Astrocyte (in vitro differentiated cells and primary cell): ENCODE measurements at places on chromosomes 16 and 17. TPM values are rescaled to one million over a fixed set of nuclear protein-coding genes. Genes with fewer than 3 reads are reported as not detected.

Gene TBX6
- total RNA-seq = 0.22 and 0.27 TPM in 2 replicates

Gene DBF4B
- total RNA-seq = 7.5 and 9.5 TPM in 2 replicates

Gene TMED6
- 0.58 and 0.64 TPM in 2 replicates for total RNA-seq

Gene KRTAP1-5
- total RNA-seq = not detected in 2 replicates

Gene C16orf96
- total RNA-seq = 0.20 and 0.38 TPM in 2 replicates

Gene ITGA2B
- 0.31 and 0.68 TPM in 2 replicates for total RNA-seq

Gene CACNG1
- total RNA-seq = not detected in 2 replicates

Gene HNF1B
- total RNA-seq = 15.6 and 17.8 TPM in 2 replicates

DNA sequence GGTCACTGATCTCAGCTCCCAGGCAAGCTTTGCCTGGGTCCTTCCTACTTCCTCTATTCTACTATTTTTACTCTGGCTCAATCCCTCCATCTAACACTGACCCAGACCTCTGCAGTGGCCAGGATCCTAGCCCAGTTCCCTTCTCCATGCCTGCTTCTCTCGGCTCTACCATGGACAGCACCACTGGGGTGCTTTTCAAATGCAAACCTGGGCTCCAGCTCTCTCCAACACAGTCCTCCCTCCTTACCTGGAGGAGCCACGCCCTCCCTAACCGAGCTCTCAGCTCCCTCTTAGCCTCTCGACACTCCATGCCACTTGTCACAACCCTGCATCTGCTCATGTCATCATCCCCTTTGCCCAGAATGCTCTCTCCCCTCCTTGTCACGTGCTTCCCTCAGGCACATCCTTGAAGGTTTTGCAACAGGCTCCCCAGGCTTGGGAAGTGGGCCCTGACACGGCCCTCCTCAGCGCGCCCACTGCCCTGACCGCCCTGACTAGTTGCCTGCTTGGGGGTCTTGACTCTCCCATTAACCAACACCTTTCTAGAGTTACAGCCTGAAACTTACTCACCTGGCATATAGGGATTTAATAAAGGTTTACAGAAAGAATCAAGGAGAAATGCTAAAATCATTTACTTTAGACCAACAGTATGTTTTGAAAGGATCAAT is 41.6 kb downstream of the MARF1 start:
- H3K36me3 ChIP-seq = peaks cover 42% of the 10 kb centered on the region
- no peaks in the 10 kb centered on the region for H3K27me3 ChIP-seq
- H3K27ac ChIP-seq = no peak overlapping the region
- DNase-seq = no peak
- H3K4me1 ChIP-seq = no peaks in the 10 kb centered on the region

DNA sequence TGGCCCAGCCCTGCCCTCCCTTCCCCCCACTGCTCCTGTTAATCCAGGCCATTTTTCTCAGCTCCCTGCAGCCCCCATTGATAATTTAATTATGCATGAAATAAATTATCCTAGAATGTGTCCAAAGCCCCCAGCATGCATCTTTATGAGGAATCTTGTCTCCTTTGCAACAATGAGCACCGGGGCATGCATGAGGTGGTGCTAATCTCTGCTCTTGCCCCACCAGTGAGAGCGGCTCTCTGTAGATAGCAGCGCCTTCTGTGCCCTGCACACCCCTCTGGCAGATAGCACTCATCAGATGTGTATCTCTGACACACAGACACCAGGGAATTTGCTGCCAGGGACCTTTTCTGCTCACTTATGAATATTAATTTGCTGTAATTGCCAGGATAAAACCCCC is 140.2 kb upstream of the CDC42EP4 start:
- peaks cover 2% of the 10 kb centered on the region for H3K27me3 ChIP-seq
- H3K27ac ChIP-seq = no peak overlapping the region
- no peak overlapping the region for H3K4me3 ChIP-seq
- DNase-seq = no peak

DNA sequence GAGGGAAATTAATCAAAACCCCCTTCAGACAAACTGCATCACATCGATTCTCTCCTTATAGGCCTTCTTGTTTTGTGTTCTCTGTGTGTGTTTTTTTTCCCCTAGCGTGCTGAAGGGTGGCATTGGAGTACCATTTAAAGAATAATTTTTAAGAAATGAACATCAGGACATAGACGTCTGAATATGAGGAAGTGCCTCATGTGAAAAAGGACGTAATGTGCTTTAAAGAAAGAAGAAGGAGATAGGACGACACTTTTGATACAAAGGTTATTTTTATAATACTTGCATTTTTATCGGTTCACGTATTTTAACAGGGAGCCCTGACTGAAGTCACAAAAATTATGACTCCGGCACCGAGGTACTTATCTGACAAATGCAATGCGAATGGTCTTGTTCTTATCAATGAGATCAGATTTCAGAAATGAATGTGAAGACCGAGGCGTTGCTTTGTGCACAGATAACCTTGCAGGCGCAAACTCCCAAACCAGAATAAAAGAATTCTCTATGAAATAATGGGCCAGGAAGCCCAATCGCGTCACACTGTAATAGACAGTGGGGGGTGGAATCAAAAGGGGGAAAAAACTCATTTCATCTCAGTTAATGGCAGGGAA is 606.3 kb downstream of the MAF start:
- no peak for DNase-seq
- no peaks in the 10 kb centered on the region for H3K27me3 ChIP-seq
- H3K27ac ChIP-seq = no peak overlapping the region
- no peaks in the 10 kb centered on the region for H3K36me3 ChIP-seq

DNA sequence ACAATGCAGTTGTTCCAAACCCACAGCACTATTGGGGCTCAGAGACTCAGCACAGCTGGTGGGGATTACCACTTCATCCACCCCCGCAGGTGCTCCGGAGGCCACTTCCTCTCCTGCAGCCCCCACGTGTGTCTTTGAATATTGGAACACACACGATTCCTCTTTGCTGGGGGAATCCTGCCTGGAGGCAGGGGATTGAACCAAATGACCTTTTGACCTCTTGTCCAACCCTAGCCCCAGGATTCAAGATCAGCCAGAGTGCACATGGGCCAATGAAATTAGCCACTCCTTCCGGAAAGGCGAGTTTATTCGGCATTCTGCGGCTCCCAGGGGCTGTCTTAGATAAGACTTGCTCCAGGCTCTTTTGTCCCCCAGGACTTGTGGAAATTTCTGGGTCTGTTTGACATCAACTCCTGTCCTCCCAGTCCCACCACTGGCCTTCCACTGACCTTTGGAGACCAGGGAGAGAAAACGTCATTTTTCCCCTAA is 350.2 kb downstream of the FOXL1 start:
- H3K27me3 ChIP-seq = no peaks in the 10 kb centered on the region
- H3K4me3 ChIP-seq = no peak overlapping the region
- DNase-seq = no peak
- H3K4me1 ChIP-seq = peaks cover 69% of the 10 kb centered on the region

GRCh38 chr16:66604376-66605176 is at the start of gene CMTM3:
Gene CMTM3, plus strand, starts transcription at chr16:66604704. Its CDS starts 102 bp downstream, at chr16:66604806.
- H3K4me3 ChIP-seq = peak within 1 kb of the TSS; percentile 74
- peak; percentile 27 for DNase-seq
- H3K36me3 ChIP-seq = peaks cover 3% of the 10 kb centered on the region
- H3K27me3 ChIP-seq = no peaks in the 10 kb centered on the region
- peaks cover 32% of the 10 kb centered on the region for H3K4me1 ChIP-seq

DNA sequence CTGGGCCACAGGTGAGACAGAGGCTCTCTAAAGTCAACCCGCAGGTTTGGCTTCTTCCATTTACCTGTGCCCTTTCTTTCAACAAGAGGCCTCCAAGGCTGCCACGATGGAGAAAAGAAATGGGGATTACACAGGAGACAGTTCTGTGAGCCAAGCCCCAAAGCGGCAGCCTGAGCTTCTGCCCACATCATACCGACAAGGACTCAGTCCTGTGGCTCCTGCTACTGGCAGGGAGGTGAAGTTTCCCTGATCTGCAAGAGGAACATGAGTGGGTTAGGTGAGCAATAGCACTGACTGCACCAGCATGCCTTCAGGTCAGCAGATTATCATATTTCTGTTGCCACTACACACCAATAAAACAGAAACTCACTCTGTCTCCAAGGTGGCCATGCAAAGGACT is 800.0 kb downstream of the KCNJ18 start:
- DNase-seq = no peak
- H3K4me1 ChIP-seq = no peaks in the 10 kb centered on the region
- H3K27ac ChIP-seq = no peak overlapping the region
- H3K36me3 ChIP-seq = no peaks in the 10 kb centered on the region
- no peak overlapping the region for H3K4me3 ChIP-seq
- no peaks in the 10 kb centered on the region for H3K27me3 ChIP-seq

- H3K4me3 ChIP-seq = no peak overlapping the region
- H3K4me1 ChIP-seq = no peaks in the 10 kb centered on the region
- DNase-seq = no peak
- H3K27me3 ChIP-seq = no peaks in the 10 kb centered on the region
- no peak overlapping the region for H3K27ac ChIP-seq
- H3K36me3 ChIP-seq = peaks cover 49% of the 10 kb centered on the region
Measured at GRCh38 chr16:28110479-28110878, 47.0 kb upstream of the GSG1L start.

DNA sequence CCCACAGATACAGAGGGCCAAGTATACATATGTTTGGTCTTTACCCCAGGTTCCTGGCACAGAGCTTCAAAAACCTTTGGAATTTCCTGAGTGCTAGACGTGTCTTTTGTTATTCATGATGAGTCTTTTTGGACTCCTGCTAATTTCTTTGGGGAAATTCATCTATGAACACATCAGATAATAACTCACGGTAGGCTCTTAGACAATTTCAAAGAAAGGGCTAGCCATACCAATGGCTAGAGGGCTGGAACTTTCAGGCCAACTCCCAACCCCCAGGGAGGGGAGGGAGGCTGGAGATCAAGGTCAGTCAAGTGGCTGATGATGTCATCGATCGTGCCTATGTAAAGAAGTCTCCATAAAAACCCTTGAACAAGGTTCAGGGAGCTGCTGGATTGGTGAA is 101.9 kb downstream of the STX8 start:
- H3K27me3 ChIP-seq = no peaks in the 10 kb centered on the region
- no peaks in the 10 kb centered on the region for H3K36me3 ChIP-seq
- H3K27ac ChIP-seq = peak overlapping the region; percentile 85
- no peak overlapping the region for H3K4me3 ChIP-seq

GRCh38 chr17:39674702-39675389 is 6.6 kb downstream of the PNMT start:
- H3K27me3 ChIP-seq = peaks cover 15% of the 10 kb centered on the region
- no peak for DNase-seq
- no peaks in the 10 kb centered on the region for H3K4me1 ChIP-seq
- no peak overlapping the region for H3K4me3 ChIP-seq

- DNase-seq = no peak
- peaks cover 12% of the 10 kb centered on the region for H3K4me1 ChIP-seq
Measured at GRCh38 chr16:56734429-56734828, 4.5 kb downstream of the NUP93 start.

DNA sequence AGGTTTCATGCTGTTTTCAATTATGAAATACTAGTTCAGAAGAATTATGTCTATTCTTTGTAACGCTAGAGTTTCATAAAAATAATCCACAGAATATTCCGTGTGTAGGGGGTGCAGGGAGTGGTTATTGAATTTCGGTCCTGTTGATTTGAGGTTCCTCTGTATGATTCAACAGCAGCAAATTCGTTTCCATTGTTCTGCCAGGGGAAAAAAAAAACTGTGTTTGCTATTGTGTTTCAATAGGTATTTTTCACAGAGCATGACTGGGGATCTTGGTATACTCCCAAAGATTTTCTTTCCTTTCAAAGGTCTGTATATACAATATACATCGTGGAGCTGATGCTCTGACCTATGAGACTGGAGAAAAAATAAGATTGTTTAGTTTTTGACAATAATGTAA is 15.8 kb downstream of the SHISA9 start:
- H3K27me3 ChIP-seq = no peaks in the 10 kb centered on the region
- H3K27ac ChIP-seq = no peak overlapping the region
- no peaks in the 10 kb centered on the region for H3K36me3 ChIP-seq
- H3K4me3 ChIP-seq = no peak overlapping the region
- H3K4me1 ChIP-seq = no peaks in the 10 kb centered on the region
- DNase-seq = no peak

- H3K27ac ChIP-seq = no peak overlapping the region
- H3K36me3 ChIP-seq = no peaks in the 10 kb centered on the region
- peaks cover under 1% of the 10 kb centered on the region for H3K27me3 ChIP-seq
- peaks cover 12% of the 10 kb centered on the region for H3K4me1 ChIP-seq
Measured at GRCh38 chr17:35733366-35733765, 1.9 kb downstream of the RASL10B start.

GRCh38 chr17:59462385-59462784 is 103.0 kb upstream of the DHX40 start:
- H3K27me3 ChIP-seq = no peaks in the 10 kb centered on the region
- H3K4me3 ChIP-seq = no peak overlapping the region
- no peaks in the 10 kb centered on the region for H3K36me3 ChIP-seq
- H3K4me1 ChIP-seq = no peaks in the 10 kb centered on the region
- DNase-seq = no peak

GRCh38 chr16:76970087-76970744 is 220.8 kb upstream of the MON1B start:
- H3K27ac ChIP-seq = no peak overlapping the region
- H3K27me3 ChIP-seq = no peaks in the 10 kb centered on the region
- no peaks in the 10 kb centered on the region for H3K4me1 ChIP-seq
- no peaks in the 10 kb centered on the region for H3K36me3 ChIP-seq

GRCh38 chr17:81121841-81122733 is 43.2 kb upstream of the PVALEF start:
- no peaks in the 10 kb centered on the region for H3K36me3 ChIP-seq
- peaks cover 3% of the 10 kb centered on the region for H3K27me3 ChIP-seq
- DNase-seq = no peak
- peaks cover 8% of the 10 kb centered on the region for H3K4me1 ChIP-seq
- H3K4me3 ChIP-seq = no peak overlapping the region

- H3K4me3 ChIP-seq = no peak overlapping the region
- no peak overlapping the region for H3K27ac ChIP-seq
Measured at GRCh38 chr17:3683054-3683511, 12.9 kb downstream of the P2RX5 start.

DNA sequence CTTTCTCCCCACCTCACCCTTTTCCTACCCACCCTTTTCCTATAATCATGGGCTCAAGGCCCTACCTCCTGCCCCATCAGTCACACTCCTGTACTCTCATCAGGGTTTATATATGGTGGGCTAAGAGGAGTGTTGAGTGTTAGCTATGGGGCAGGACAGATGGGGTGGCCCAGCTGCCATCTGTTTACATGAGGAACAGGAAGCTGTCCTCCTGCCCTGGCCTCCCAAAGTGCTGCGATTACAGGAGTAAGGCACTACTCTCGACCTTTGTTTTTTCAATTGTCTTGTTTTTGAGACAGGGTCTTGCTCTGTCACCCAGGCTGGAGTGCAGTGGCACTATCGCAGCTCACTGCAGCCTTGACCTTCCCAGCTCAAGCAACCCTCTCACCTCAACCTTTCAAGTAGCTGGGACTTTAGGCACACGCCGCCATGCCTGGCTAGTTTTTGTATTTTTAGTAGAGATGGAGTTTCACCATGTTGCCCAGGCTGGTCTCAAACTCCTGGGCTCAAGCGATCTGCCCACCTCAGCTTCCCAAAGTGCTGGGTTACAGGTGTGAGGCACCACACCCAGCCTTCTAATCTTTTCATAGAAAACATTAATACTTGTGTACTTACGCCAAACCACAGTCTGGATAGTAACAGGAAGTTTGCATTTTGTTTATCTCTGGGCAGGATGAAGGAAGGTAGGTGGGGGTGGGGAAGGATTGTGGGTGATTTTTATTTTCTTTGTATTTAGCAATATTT is 1.6 kb downstream of the TRADD start:
- peaks cover 23% of the 10 kb centered on the region for H3K4me1 ChIP-seq
- no peaks in the 10 kb centered on the region for H3K36me3 ChIP-seq
- no peak for DNase-seq
- no peak overlapping the region for H3K4me3 ChIP-seq
